ENCODE measurements at places on chromosomes 12 and 14.
A peak's percentile ranks its signal among the peaks of the same experiment; 100 is the strongest.

- no peak for DNase-seq
Observed at GRCh38 chr12:78171061-78171460, 340.4 kb downstream of the NAV3 start.

DNA sequence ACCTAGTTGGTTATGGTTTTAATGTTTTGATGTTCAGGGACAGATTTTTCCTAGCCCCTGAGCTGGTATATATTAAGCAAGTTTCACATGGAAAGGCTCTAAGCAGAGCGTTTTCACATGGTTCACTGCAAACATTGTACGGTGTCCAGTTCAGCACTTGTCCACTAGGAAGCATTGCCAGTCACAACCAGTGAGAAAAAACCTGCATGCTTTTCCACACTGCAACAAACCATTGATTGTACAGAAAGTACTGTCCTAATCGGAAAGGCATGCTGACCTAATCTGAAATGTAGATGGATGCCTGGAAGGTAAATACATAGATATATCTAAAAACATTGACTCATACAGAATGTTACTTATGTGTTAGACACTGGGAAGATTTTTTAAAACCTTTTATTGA lies 25.0 kb upstream of the NPAS3 start:
- DNase-seq: no peak

- no peak for DNase-seq
Observed at GRCh38 chr12:19095331-19095730, 34.2 kb upstream of the PLEKHA5 start.

GRCh38 chr14:104084251-104085002 lies 1.1 kb upstream of the ASPG start:
- DNase-seq: no peak

- DNase-seq: no peak
Observed at GRCh38 chr14:100857233-100857922, 31.5 kb downstream of the MEG3 start.

DNA sequence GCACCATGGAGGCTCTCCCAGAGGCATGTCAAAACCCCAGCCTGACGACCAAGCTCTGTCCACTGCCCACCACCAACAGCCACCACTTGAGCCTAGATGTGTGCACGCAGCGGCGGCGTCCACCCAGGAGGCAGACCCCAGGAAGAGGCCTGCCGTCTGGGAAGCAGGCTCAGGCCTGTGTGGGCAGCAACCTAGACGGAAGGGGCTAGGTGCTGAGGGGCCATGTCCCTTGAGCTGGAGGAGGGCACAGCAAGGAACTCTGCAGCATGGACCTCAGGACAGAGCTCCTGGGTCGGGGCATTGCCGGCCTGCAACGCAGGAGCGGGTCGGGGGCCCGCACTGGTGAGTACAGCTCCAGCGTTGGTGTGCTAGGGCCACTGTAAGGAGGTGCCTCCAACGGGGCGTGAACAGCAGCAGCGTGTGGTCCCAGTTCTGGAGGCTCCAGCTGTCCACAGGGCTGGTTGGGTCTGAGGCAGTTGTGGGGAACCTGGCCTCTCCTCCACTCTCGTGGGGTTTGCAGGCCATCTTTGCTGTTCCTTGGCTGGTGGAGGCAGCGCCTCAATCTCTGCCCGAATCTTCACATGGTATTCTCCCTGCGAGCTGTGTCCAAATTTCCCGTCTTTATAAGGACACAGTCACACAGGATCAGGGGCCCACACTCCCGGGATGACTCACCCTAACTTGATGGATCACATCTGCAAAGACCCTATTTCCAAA lies 20.5 kb downstream of the ZBTB42 start:
- DNase-seq: peak; percentile 10

GRCh38 chr12:74426091-74426490 lies 111.5 kb upstream of the ATXN7L3B start:
- DNase-seq: no peak

DNA sequence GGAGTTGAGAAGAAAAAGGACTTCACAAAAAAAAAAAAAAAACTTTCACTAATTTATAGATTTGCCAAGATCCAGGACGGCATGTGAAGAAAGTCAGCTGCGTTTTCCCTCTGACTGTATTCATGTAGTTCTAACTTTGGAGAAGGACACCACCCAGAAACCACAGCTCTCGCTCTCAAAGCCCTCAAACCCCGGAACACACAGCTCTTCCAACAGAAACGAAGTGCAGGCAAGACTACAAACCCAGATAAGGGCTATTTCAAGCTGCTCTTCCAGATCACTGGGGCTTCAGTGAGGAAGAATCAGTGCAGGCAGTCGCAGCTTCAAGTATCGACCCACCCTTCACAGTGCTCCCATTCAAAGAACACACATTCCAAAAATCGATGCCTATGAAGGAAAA lies 13.2 kb downstream of the KCNH5 start:
- no peak for DNase-seq

DNA sequence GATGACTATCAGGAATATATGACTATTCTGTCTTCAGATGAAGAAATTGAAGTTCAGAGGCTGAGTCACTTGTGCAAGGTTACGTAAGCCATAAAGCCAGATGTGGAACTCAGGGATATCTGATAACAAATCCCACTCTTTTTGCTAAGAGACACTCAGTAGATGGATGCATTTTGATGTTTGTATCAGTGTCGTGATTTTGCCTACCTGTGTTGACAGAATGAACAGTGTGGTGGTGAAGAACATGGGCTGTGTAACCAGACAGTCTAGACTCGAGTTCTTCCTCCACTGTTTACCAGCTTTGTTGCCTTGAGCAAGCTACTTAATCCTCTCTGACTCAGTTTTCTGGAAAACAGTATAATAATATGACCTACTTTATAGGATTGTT lies 93.9 kb downstream of the DAAM1 start:
- no peak for DNase-seq
